GM23248 (cell line): ENCODE measurements at places on chromosomes 12 and 14. TPM values are rescaled to one million over a fixed set of nuclear protein-coding genes. Genes with fewer than 3 reads are reported as not detected.

DNA sequence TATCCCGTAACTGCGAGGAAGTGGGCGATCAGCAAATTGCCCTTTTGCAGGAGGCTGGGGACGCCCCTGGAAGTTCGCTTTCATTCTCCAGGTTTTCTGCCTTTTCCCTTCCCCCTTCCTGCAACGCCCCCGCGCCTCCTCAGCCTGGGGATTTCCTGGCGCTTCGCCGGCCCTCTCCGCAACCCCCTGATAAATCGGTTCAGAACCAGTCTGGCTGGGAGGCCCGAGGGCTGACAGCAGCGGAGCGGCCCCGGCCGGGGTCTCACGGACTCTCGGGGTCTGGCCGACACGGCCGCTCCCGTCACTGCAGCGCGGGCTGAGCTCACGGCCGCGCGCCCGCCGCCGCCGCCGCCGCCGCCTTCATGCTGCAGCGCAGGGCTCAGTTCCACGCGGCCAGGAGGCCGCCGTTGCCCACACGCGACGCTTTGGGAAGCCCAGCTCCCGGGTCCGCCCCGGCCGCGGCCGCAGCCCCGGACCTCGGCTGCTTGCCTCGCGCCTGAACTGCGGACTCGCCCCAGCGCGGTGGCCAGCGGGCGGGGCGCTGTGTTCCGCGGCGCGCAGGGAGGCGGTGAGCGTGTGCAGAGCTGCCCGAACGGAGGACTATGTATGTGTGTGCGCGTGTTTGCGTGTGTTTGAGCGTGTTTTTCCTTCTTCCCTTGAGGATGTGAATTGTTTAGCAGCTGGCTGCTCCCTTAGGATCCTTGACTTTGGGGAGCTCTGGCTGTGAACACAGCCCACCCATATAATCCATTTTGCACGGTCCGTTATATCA, at the start of gene LRFN5:
Gene LRFN5, plus strand, starts transcription at position 345 of the 772 bp plus-strand sequence.
- H3K4me3 ChIP-seq: peak within 1 kb of the TSS; percentile 80
- H3K36me3 ChIP-seq: no peaks in the 10 kb centered on the region
- H3K27me3 ChIP-seq: peaks cover 11% of the 10 kb centered on the region; the same call in 1 of the 2 replicates
- H3K4me1 ChIP-seq: peaks cover 24% of the 10 kb centered on the region
- peak within 1 kb of the TSS; percentile 52 for H3K27ac ChIP-seq

GRCh38 chr12:1117970-1118563, 127.0 kb downstream of the ERC1 start:
- H3K4me1 ChIP-seq: peaks cover 28% of the 10 kb centered on the region
- H3K36me3 ChIP-seq: peaks cover 4% of the 10 kb centered on the region; the same call in 1 of the 2 replicates
- H3K27me3 ChIP-seq: no peaks in the 10 kb centered on the region
- no peak overlapping the region for H3K4me3 ChIP-seq
- H3K27ac ChIP-seq: no peak overlapping the region
- DNase-seq: peak; percentile 75

DNA sequence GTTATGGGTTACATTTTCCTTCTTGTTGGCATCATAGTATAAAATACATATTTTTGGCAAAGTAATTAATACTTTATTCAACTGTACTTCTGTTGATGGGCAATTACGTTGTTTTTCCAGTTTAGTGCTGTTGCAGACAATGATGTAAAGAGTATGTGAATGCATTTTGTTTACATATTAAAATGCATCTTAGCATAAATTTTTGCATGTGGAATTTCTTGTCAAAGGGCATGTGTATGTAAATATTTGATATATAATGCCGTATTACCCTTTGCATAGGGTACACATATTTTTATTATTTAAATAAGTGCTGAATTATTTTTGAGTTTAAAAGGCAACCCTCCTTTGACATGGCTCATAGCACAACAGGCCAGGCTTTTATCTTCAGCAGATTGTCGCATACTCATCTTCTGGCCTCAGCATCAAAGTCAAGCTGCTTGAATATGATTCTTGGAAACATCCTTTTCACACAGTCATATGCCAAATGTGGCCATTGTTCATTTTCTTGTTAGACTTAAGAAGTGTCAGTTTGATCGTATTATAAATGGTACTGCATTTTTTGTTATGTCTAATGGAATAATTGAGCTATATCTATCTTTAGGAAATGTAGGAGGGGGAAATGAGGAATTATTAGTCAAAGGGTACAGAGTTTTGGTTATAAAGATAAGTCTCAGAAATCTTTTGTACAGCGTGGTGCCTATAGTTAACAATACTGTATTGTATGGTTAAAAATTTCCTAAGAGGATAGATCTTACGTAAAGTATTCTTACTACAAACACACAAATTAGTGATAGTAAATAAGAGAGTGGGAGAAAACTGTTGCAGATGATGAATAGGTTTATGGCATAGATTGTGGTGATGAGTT, 138.5 kb downstream of the FUT8 start:
- H3K4me3 ChIP-seq: no peak overlapping the region
- H3K36me3 ChIP-seq: no peaks in the 10 kb centered on the region
- no peaks in the 10 kb centered on the region for H3K27me3 ChIP-seq
- no peak for DNase-seq
- H3K4me1 ChIP-seq: no peaks in the 10 kb centered on the region
- H3K27ac ChIP-seq: no peak overlapping the region

DNA sequence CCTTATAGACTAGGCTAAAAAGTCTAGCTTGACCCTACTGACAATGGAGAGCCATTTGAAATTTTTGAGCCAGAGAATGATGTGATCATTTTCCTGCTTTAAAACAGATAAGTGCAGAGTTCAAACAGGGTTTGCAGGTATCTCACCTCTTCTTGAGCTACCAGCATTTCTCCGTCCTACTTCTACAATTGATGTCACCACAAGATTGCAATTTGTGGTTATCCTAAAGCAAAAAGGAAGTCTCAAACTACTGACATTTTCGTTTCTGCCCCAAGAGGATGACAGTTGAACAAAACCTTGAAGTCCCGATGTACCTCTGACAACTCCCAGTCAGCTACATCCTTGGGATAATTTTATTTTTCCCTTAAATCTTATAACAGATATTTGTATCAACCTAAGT, 86.7 kb downstream of the PTGER2 start:
- no peaks in the 10 kb centered on the region for H3K36me3 ChIP-seq
- no peak overlapping the region for H3K4me3 ChIP-seq

RHEBL1 gene
- polyA plus RNA-seq: 0.63 and 0.65 TPM in 2 replicates

SDS gene
- polyA plus RNA-seq: not detected in 2 replicates
